Left cardiac atrium (tissue), 4 donors: ENCODE measurements at places on chromosomes 12 and 14. TPM values are rescaled to one million over a fixed set of nuclear protein-coding genes. Genes with fewer than 3 reads are reported as not detected.
A peak's percentile ranks its signal among the peaks of the same experiment; 100 is the strongest.

Gene CLEC2A
- not detected for total RNA-seq

- no peak for DNase-seq
Measured at GRCh38 chr12:47776471-47777143, 3.6 kb downstream of the SLC48A1 start.

- no peak for DNase-seq
Measured at GRCh38 chr12:131724534-131724933, 13.6 kb downstream of the SFSWAP start.

DNA sequence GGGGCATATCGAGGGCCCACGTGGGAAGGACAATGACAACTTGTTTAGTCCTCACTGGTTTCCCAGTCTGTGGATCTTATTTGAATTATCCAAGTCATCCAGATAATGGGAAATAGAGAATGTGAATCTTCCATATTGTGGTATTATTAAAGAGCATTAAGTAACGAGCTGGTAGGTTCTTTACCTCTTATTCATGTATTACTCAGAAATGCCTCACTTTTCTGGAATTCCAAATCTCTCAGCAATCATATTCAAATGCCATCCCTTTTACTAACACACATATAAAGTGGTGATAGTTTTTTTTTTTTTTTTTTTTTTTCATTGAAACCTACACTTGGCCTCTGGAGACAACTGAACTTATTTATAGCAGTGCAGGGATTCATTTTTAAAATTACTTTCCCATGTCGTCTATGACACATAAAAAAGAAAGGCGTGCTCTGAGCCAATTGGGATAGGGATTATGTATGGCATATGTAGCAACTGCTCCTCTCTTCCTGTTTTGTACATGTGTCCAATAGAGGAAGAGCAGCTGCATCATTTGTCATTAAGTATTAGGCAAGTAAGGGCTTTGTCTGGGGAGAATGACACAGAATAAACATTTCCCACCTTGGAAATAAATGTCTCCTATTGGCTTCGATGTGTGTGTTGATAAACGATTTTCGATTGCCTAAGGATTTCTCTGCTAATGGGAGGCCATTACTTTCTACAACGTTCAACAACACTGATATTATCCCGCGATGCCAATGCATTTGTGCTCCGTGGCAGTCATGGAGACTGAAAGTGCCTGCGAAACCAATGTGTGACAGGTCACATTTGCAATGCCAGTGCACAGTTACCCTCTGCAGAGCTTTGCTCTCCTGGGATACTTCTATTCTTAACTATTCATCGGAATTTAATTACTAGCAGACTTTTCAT is 78.6 kb upstream of the IFNG-AS1 start:
- DNase-seq, result no peak

DNA sequence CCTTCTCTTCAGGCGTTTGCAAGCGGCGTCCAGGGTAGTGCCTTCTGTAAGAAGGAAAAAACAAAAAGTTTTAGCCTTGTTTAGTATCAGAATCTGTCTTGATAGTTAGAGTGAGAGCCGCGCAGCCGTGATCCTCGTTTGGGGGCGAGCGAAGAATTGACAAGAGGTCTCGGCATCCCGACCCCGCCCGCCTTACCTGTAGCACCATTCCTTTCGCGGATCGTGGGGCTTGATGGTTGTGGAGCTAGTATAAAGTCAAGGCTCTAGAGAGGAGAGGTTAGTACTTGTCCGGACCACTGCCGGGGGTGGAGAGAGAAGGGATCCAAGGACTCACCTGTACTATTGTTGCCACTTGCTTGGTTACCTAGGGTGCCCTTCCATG is 494 bp downstream of the TMTC3 start:
- DNase-seq, result peak; percentile 28

Gene MAP3K9
- 2.0 TPM for total RNA-seq

GRCh38 chr14:59827401-59827800 is 43.2 kb downstream of the RTN1 start:
- no peak for DNase-seq

DNA sequence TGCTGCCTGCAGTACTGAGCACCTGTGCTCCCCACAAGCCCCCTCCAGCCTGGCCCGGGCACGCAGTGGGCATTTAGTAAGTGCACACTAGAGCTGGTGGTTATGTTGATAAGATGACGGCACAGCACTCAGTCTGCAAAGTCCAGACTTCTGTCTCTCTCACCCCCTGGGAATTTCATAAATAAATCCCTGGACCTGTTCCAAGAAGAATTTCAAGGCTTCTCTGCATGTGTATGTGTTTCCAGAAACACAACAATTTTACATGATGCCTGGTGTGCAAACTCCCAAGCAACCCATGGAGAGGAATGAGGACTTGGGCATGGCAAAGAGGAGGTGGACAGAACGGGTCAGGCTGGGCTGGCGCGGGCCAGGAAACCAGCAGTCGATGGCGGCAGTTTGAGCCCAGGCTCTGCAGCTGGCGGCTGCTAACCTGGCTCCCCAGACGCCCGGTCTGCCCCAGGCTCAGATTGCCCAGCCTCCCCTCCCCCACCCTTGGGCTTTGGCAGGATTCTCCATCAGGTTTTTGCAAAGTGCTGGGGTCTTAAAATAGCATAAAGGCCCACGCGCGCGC is 10.4 kb upstream of the ACVR1B start:
- no peak for DNase-seq

Gene DNAH10
- total RNA-seq, result 0.29 TPM

Gene SELPLG
- 4.5 TPM for total RNA-seq

DNA sequence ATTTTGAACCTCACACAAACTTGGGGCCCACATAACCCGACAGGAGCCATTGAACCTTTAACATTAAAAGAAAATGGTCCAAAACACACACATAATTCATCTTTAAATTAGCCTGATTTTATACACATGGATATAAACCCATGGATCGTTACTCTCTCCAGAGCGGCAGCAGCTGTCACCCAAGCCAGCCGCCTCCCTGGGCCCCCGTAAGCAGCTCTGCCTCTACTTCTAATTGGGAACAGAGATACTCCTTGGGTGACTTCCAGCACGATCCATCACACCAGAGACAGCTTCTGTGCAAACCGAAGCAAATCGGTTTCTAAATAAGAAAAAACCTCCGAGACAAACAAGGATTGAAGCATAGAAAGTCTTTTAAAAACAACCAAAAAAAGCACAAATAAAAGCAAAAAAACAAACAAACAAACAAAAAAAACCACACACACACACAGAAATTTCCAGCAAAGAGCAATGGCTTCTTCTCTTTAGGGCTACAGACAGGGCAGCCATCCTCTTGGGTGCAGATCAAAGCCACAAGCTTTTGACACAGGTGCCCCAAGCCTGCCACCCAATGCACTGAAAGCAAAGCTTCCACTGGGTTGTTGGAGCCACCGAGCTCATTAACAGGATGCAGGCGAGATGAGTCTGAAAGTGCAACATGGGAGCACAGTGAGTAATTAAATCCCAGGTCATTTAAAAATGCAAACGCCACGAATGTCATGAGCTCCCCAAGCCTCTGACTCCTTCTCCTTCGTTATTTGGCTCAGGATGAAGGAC is 156.9 kb downstream of the DPF3 start:
- DNase-seq, result no peak

- DNase-seq, result no peak
Measured at GRCh38 chr12:9588749-9589148, 19.0 kb downstream of the KLRB1 start.

Gene ZDHHC22
- not detected for total RNA-seq

Gene NEMP1
- 5.3 TPM for total RNA-seq

Gene PTPRB
- 50.4 TPM for total RNA-seq

DNA sequence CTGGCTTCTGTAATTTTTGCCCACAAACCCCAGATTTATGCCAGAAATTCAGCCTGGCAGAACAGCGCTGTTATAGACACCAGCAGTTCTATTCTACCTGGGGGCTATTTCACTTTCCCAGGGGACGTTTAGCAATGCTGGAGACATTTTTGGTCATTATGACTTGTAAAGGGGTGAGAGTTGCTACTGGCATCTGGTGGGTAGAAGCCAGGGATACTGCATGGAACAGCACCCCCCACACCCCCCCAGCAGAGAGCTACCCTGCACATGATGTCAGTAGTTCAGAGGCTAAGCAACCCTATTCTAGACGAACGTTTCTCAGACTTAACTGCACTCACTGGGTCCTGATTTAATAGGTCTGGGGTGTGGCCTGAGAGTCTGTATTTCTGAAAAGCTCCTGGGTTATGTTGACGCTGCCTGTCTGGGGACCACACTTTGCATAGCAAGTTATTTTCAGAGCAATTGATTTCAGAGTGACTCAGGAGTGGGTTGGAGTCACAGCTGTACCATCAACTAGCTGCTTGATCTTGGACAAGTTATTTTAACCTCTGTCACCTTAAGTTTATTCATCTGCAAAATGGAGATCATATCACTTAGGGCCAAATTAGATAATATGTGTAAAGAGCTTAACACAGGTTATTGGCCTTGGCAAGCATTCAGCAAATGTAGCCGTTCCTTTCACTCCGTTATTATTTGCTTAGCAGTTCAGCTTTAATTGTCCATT is 48.5 kb downstream of the CHST11 start:
- no peak for DNase-seq

Gene TSPAN19
- total RNA-seq, result not detected

Gene P2RX2
- total RNA-seq, result not detected

GRCh38 chr12:85825746-85826145 is 10.5 kb downstream of the RASSF9 start:
- DNase-seq, result no peak
